CD4-positive, alpha-beta T cell treated with Interleukin-10 for 1 hour (primary cell): ENCODE measurements at places on chromosomes 13 and 19.

- no peak for DNase-seq
Measured at GRCh38 chr13:32150239-32150638, 118.7 kb downstream of the FRY start.

DNA sequence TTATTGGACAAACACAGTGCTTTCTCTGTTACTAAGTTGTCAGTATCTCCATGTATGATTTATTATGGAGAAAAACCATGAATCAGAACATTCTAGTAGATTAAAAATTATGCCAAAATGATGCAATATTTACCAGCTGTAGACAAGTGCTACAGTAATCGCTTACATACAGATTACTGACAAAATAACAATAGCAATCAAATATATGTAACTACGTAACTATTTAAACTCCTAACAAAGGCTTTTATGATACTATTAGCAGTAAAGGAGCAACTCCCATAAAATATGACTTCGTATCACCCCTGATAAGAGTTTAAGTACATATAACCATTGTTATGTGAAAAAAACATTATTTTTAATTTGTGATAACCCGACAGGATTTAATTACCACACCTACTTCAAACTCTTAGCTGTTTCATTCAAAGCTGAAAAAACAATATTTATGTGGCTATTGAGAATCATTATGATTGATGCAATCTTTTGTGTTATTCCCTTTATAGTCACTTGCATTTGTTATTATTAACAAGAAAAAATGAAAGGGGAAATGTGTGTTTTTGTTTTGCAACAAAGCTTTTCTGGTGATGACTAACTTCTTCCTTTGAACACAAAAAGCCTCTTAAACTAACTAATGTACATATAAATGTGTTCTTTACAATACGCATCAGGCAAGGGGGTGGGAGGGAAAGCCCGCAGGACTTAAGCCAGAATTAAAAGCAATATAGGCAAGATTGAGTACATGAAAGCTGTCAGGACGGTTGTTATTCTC lies 147.4 kb downstream of the ABCC4 start:
- no peak for DNase-seq

- DNase-seq = no peak
Measured at GRCh38 chr19:21910318-21910717, 74.3 kb upstream of the ZNF43 start.

- no peak for DNase-seq
Measured at GRCh38 chr13:61252213-61252612, 163.4 kb downstream of the PCDH20 start.

DNA sequence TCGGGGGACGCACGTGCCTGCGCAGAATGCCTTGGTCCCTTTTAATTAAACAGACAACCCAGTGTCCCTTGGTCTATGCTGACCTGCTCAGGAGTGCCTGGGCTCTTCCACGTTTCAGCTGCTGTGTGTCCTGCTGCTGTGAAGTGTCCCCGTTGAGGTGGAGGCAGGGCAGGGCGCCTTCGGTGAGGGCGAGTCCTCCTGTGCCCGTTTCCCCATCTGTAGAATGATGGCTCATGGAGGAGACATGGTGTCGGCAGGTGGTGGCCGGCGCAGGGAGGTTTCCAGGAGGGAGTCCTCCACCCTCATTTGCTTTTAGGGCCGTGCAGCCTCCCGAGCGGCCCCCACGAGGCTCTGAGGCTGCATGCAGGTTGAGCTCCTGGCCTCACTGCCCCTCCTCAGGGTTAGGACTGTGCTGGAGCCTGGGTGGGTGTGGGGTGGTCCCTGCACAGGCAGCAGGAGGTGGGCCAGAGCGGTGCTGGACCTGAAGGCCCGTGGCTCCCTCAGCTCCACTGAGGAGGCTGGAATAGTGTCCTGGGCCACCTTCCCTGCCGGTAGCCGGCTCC lies 8.8 kb downstream of the STK11 start:
- no peak for DNase-seq

DNA sequence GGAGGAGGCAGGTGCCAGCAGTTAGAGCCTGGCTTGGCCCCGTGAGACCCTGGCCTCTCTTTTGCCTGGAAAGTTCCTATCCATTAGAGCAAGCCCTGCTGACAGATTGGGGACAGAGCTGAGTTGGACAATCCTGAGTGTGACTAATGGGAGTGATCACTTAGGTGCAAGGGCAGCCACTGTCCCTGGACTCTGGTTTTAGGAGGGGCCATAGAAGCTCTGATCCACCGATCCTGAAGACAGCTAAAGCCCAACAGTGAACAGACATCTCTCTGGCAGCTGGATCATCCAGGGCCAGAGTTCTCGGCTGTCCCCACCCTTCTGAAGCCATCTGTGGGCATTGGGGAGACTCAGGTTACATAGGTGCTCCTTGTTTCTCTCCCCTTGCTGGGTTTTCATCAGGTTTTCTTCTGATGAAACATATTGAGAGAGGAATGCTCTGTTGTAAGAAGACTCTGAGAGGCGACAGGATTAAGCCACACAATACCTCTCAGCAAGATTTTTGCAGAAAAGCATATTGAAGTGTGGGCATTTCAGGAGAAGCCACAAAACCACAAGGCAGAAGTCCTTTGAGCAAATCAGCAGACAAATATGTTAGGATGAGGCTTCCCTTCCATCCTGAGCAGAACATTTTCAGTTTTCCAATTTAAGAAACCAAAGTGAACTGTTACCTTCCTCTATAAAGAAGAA lies 288.0 kb upstream of the MAB21L1 start:
- DNase-seq = no peak

- no peak for DNase-seq
Measured at GRCh38 chr13:111047326-111047725, 67.8 kb upstream of the ARHGEF7 start.

DNA sequence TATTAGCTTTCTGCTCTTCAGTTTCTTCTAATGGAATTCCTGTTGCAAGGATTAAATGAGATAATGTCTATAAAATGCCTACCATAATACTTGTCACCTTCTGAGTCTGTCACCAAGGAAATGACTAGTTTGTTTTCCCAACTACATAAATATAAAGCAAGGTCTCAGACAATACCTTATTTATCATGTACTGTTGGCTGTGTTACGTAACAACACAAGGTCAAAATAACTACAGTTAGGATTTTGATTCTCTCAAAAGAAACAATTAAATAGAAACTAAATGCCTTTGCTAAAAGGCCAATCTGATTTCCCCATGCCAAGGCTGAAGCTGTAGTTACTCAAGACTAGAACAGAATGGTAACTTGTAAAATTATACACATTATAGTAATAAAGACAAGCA lies 134.5 kb downstream of the PCDH9 start:
- no peak for DNase-seq

- no peak for DNase-seq
Measured at GRCh38 chr13:37442996-37443395, 155.6 kb downstream of the POSTN start.

DNA sequence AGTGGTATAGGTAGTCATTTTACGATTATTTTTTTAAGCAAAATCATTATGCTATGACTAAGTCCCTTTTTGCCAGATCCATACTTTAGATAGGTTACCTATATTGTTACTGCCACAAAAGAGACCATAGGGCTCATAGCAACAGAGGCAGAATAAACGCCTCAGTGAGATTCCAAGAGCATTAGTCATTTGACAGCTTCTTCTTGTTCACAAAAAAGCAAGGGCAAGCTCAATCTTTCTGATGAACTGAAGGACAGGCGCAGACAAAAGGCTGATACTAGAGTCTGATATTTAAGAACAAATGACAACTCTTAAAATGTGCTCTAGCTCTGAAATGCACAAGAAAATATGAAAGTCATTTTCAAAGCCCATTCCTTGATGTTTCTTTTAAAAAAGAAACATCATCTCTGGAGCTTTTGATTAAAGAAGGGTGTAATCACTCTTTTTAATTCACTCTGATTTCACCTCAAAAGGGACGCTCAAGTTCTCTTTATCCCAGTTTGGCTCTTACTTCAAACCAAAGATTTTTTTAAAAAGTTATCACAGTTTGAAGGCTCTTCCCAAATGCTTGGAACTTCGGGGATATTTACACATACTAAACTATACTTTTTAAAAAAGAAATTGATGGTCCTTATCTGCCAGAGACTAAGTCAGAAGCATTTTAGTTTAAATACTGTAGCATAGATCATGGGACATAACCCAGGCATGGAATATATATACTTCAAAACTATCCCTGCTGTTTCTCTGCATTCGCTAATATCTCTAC lies 187.2 kb downstream of the EFNB2 start:
- no peak for DNase-seq

GRCh38 chr13:27822873-27823311 lies 30.6 kb downstream of the GSX1 start:
- no peak for DNase-seq

GRCh38 chr13:72122661-72123255 lies 255.8 kb upstream of the DACH1 start:
- no peak for DNase-seq

GRCh38 chr19:35040826-35041547 lies 534 bp upstream of the HPN start:
- DNase-seq = peak; percentile 28

DNA sequence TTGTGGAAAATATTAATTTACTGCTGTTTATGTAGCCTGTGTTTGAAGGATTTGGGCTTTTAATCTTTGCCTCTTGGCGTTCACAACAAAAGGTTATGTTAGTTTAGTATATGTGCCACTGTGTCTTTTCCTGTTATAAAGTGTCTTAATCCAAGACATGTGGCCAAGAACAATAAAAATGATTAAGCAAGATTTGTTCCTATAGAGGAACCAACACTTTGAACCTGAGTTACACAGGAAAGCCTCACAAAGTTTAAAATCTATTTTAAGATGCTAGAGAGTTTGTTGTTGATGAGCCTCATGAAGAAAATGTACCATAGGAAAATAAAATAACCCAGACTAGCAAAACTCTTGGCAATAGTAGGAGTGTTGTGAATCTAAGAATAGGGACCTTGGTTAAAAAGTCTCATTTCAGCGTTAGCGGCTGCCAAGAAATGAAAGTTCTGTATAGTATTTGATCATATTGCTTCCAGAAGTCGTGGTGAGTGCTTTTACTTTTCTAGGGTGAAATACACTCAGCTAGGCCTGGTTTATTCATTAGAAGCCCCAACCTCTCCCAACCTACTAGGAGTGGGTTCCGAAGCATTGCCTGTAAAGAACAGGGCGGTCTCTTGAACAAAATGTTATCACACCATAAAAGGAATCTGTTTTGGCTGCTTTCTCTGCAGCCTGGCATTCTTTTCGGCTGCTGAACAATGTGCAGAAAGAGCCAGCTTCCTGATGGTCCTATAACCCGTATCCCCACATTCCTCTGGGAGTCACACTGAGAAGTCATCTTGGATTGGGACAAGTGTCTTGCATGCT lies 102.6 kb downstream of the LRCH1 start:
- DNase-seq = no peak

- no peak for DNase-seq
Measured at GRCh38 chr13:53073711-53074110, 45.1 kb downstream of the OLFM4 start.

GRCh38 chr13:53638040-53638439 lies 609.4 kb downstream of the OLFM4 start:
- no peak for DNase-seq

GRCh38 chr19:36028313-36029041 lies 4.2 kb downstream of the CLIP3 start:
- no peak for DNase-seq

DNA sequence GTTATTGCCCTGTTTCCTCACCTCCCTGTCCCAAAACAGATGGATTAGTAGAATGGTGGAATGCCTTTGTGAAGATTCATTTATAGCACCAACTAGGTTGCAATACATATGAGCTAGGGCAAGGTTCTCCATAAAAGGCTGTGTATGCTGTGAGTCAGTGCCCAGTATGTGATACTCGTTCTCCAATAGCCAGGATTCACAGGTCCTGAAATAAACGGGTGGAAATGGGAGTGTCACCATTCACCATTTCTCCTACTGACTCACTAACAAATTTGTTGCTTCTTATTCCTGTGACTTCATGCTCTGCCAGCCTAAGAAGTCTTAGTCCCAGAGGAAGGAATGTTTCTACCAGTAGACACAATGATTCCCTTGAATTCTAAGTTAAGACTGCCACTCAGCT lies 1745.4 kb downstream of the SLITRK1 start:
- no peak for DNase-seq

DNA sequence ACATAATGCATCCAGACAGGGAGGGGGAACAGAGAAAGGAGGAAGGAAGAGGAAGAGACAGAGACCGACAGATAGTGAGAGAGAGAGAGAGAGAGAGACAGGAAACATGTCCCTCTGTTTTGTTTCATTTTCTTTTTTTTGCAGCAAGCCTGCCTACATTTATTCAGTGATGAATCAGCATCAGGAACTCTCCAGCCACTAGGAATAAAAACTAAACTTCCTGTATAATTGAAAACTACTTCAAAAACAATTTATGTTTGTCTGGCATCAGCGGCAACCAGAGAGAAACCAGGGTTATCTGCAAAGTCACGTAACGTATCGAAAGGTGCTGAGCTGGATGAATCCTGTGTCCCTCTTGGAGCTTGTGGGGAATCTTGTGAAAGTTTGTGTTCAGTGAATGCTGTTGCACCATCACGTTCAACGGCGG lies 148.6 kb upstream of the SOX21 start:
- DNase-seq = no peak

GRCh38 chr13:39586151-39586550 lies 16.8 kb downstream of the LHFPL6 start:
- DNase-seq = no peak

DNA sequence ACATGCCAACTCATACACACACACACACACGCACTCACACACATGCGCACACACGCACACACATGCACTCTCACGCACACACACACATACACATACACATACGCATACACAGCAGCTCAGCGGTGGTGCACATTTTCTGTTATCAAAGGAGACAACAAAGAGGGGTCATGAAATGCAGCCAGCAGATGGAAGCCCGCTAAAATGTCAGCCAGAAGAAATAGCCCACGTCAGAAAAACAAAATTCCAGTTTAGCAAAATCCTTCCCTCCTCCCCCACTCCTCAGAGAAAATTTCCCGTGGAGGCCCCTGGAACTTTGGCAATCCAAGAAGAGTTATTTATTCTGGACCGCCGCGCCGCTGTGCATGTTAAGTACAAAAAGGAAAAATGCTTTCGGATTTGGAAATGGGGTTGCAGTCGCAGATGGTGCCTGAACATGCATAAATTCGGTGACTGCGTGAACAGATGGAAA lies 114.6 kb upstream of the VSTM2B start:
- no peak for DNase-seq

DNA sequence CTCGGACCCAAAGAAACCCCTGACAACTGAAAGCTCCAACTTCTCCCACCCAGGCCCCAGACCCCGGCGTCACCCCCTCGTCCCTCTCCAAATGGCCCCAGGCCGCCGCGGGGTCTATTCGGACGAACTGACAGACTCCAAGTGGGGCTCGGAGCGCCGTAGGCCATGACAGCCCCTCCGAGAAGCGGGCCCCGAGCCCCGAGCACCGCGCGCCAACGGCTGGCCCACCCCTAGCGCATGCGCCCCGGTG lies 360 bp downstream of the DDX39A start:
- DNase-seq = no peak

GRCh38 chr19:54179921-54180461 lies 7.0 kb upstream of the TMC4 start:
- no peak for DNase-seq

- DNase-seq = no peak
Measured at GRCh38 chr19:47158367-47158791, 27.7 kb downstream of the SAE1 start.
